Fibroblast of upper back skin (primary cell): ENCODE measurements at places on chromosomes 13 and 19.

- no peak for DNase-seq
Observed at GRCh38 chr13:60114499-60115028, 49.2 kb downstream of the DIAPH3 start.

DNA sequence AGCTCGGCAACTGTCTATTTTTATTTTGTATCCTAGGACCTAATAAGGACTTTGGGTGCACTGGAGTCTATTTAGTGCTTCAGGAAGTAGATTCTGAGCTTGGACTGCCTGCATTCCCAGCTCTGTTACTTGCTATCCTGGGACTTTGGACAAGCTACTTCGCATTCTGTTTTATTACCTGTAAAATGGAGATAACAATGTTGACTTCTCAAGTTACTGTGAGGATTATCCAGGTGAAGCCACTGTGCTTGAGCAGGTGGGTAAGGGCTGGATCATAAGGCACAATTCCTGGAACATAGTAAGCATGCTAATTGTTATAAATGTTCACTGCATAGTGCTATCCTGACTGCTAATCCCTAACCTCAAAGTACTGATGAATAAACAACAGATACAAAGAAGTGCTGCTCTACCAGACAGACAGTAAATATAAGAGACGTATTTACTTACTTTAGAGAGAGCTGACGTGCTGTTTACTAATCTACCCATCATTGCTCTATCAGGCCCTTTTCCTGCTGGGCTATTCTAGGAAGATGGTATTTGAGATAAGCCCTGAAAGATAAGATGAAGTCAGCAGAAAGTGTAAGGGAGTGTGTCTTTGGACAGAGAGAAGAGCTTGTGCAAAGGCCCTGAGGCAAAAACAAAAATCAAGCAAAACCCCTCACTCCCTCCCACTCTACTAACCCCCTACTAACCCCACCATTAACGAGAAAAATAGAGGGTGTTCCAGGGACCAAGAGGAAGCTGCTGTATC, 50.8 kb upstream of the FLT1 start:
- no peak for DNase-seq

GRCh38 chr13:111661776-111662175, 341.3 kb downstream of the TEX29 start:
- DNase-seq, result no peak

DNA sequence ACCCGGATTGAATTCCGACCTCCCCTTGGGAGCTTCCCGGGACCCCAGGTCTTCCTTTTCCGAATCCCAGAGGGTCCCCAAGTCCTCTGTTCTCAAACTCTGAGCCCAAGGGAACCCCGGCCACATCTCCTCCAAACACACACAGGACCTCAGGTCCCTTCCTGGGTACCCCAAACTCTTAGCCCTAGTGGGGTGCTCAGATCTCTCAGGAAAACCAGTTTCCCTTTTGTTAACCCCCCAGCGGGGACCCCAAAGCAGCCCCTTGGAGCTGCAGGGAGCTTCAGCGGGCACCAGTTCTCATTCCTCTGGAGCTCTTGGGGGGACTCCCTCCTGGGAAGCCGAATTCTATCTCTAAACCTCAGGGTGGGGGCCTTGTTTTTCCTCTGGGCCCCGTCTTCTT, 774 bp downstream of the CACNG6 start:
- no peak for DNase-seq

- DNase-seq, result no peak
Observed at GRCh38 chr13:98782654-98783053, 30.2 kb upstream of the SLC15A1 start.
